ENCODE measurements at places on chromosomes 2 and 18.

DNA sequence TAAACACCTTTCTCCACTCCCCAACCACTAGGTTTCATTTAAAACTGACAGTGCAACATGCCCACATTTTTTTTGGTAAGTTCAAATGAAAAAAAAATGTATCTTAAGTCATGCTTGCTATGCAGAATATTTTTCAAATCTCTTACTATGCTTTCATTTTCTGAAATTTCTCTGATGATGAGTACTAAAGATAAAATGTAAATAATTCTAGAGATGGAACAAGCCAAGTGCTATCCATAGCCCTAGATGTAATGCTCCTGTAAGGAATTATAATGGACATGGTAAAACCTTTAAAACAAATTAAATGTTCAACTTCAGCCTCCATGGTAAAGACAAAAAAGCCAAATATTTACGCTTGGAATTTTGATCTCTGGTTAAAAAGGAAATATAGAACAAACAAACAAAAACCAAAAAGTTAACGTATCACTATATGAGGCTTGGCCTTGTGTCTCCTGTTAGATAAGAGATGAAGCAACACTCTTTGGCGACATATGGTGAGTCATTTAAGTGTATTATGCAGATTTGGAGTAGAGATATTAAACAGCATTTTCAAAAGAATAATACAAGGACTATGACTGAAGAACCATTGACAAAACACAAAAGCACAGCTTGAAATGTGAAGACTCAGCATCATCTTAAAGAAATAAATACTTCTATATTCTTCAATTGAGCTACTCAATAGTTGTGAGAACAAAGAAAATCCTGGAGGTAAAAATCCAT is 392.0 kb upstream of the LYPD1 start:
- DNase-seq = no peak

DNA sequence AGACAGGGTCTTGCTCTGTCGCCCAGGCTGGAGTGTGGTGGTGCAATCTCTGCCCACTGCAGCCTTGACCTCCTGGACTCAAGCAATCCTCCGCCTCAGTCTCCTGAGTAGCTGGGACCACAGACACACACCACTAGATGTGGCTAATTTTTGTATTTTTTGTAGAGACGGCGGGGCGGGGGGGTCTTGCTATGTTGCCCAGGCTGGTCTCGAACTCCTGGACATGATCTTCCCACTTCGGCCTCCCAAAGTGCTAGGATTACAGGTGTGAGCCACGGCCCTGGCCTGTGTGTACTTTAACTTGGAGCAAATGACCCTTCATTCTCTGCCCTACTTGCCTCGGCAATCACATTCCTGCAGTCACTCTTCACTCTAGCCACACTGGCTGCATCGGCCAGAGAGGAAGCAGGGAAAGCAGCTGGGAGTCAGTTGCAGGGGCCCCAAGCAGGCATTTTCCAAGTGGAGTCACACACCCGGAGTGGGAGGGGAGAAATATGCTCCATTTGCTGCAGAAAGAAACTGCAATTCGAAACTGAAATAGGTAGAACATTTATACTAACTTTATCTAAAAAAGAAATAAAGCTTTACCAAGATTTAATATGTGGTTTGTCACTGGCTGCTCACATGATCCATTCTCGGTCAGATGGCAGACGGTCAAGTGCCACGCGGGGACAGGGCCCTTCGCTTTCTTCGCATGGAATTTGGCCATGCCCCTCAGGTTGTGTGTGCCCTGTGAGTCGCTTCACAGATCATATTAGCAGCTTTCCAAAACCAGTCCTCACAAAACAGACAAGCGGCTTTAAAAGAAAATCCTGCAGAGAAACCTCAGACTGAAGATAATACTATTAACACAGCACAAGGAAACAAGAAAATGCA is 37.1 kb downstream of the FAM161A start:
- DNase-seq = no peak

DNA sequence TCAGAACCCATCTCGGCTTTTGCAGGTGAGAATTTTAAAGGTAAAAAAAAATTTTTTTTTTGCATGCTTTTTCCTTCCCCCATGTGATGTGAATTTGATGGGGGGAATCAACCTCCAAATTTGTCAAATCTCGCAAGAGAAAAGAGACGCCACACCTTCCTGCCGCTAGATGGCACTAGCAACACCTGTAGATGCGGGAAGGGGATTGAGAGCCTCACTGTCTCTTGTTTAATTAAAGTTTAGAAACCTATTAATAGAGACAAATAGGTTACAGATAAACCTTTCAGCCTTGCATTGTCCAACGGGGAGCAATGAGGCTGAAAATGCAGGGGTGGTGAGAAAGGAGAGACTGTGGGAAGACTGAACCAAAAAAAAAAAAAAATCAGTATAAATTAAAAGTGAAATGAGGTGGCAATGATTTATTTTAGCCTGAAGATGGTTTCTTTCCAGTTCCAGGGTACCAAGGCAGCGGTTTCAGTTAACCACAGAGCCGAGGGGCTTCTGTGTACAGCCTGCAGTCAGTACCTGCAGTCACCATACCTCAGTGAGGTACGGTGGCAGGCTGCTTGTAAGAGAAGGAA is 84.6 kb downstream of the NRP2 start:
- DNase-seq = peak; percentile 57

DNA sequence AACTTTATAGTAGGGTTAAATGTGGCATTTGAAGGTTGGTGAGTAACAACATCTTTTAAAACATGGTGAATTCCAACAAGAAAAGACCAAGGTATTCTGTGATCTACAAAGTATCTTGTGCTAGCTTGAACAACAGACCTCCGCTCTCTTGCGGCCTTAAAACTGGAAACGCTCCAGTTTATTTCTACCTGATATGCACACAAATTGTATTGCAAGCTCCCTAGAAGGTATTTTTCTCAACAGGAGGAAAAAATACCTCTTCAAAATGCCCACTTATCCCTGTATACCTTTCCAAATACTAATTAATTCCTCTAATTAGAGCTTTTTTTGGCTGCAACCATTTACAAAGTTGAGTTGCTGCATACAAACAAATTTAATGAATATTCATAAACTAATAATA is 69.5 kb downstream of the KCNH7 start:
- no peak for DNase-seq

DNA sequence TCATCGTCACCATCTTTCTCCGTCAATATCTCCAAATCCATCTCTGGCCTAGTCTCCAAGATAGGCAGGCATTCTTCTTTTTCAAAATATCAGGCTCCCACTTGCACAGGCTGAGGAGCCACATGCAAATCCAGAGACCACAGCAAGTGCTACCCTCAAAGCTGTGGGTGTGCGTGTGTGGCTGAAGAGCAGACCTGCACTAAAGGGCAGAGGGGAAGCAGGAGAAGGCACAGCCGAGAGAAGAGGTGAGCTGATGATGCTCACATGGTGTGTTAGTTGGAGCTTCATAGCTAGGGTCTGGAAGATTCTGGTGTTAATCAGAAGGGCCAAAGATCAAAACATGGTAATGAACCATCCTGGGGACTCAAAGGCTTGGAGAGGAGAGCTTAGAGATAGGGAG is 3.8 kb downstream of the SPEG start:
- no peak for DNase-seq

GRCh38 chr2:163692611-163693482 is 43.0 kb downstream of the FIGN start:
- DNase-seq = no peak

GRCh38 chr2:52880872-52881271 is 886.7 kb upstream of the CHAC2 start:
- no peak for DNase-seq

DNA sequence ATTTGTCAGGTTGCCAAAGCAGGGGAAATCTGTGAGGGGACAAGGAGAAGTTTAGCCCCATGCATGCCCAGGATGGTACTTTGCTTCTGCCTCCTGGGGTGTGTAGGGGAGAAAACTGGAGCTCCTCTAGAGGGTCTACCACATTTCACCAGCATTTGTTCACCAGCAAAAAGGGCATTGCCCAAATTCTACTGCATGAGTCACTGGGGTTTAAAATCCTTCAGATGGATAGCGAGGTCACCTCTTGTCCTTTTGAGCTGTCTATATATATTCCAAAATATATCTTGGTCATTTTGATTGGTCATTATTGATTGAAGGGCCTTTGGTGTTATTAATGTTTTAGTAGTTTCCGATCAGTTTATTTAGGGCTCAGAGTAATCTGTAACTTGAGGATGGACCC is 18.7 kb downstream of the FHOD3 start:
- DNase-seq = no peak

- no peak for DNase-seq
Measured at GRCh38 chr2:1499033-1499795, 86.0 kb downstream of the TPO start.

DNA sequence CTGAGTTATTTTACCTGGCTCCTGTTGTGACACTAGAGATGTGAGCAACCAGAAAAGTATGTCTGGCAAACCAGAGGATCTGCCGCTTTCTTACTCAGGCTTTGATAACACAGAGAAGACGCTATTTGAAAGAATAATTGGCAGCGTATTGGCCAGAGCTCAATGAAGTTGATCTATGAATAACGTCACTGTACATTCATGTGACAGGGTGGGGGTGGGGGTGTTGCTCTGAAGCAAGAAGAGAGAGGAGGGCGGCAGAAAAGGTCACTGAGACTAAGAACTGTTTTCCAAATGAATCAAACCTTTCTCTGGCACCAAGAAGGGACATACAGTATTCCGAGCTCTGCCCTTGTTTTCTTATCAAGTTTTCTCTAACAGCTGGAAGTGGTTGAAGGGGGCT is 1.7 kb upstream of the ONECUT2 start:
- no peak for DNase-seq

DNA sequence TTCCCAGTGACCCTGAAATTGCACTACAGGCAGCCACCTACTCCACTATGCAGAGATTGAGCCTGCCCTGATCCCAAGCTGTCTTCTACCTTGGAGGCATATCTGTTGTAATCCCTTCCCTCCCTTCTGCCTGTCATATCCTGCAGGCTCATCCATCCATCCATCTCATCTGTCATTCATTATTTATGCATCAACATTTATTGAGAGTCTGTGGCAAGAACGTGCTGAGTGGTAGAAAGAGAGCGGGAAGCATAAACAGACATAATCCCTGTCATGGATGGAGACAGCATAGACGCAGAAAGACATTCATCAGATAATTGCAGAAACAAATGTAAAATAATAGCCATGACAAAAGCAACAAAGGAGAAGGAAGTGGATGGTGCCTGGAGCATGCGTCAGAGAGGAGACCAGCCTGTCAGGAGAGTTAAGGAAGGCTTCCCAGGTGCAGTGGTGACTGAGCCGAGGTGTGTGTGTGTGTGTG is 110.7 kb upstream of the STPG4 start:
- DNase-seq = no peak

- DNase-seq = no peak
Measured at GRCh38 chr2:67733517-67733916, 329.3 kb downstream of the C1D start.

DNA sequence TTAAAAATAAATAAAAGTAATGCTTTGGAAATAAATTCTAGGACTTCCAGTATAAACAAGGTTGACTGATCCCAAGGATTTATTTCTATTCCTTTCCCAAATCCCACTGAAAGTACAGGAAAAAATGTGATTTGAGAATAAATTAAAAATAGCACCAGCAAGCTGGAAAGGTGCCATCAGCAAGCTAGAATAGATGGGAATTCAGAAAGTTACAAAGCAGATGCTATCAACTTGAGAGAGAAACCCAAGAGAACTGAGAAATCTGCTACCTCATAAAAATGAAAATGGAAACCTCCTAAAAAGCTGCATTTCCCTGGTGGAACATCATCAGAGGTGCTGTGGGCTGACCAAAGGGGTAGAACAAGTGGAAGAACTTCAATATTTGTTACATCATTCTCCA is 148.6 kb upstream of the KCNJ3 start:
- DNase-seq = no peak

- DNase-seq = no peak
Measured at GRCh38 chr2:177738461-177739235, 333.9 kb downstream of the PDE11A start.

DNA sequence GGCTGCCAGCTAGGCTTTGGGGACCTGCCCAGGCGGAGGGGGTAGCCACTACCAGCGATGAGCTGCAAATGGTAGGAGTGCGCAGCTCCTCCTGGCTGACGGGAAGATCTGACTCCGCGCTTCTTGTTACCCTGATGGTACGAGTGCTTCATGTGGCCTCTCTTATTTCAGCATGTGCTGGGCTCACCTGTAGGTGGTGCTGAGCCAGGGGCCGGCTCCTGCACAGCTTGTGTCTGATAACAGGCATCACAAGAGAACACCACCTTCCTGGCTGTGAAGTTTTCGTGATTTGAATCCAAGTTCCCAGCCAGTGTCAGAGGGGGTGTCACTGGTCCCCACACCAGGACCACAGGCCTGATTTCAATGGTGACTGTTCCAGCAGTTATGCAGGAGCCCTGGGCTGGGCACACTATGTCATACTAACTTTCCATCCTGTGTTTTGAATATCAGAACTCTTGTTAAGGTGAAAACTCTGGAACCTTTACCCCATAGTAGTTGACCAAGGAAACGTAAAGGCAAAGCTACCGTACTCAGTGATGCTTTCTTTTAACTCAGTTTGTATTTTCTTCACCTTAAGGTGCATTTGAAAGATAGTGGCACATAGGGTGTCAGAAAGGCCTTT is 28.0 kb downstream of the APCDD1 start:
- no peak for DNase-seq

GRCh38 chr2:214843823-214844222 is 34.3 kb upstream of the BARD1 start:
- DNase-seq = no peak

- peak; percentile 9 for DNase-seq
Measured at GRCh38 chr18:48663931-48664847, 125.4 kb downstream of the CTIF start.

- no peak for DNase-seq
Measured at GRCh38 chr2:162090109-162090508, 16.1 kb upstream of the DPP4 start.

- no peak for DNase-seq
Measured at GRCh38 chr18:76499637-76500340, 4.7 kb upstream of the ZNF516 start.

- DNase-seq = peak; percentile 25
Measured at GRCh38 chr2:214410918-214411554, at the start of gene VWC2L. VWC2L (plus strand) TSS chr2:214411054; CDS start chr2:214414194, 3,140 bp downstream.

GRCh38 chr2:88181511-88181910 is 11.4 kb downstream of the THNSL2 start:
- no peak for DNase-seq
